ENCODE measurements at places on chromosomes 11 and 22.

- peak; percentile 42 for DNase-seq
Observed at GRCh38 chr11:116294630-116295029, 478.2 kb downstream of the BUD13 start.

GRCh38 chr11:13134886-13135285 lies 125.8 kb downstream of the RASSF10 start:
- no peak for DNase-seq

- no peak for DNase-seq
Observed at GRCh38 chr11:113148652-113149051, 165.7 kb upstream of the TTC12 start.

GRCh38 chr11:124611064-124611463 lies at the start of gene PANX3:
TSS of gene PANX3 (plus strand) at chr11:124611428. CDS start at chr11:124611557, 129 bp downstream.
- DNase-seq: no peak

DNA sequence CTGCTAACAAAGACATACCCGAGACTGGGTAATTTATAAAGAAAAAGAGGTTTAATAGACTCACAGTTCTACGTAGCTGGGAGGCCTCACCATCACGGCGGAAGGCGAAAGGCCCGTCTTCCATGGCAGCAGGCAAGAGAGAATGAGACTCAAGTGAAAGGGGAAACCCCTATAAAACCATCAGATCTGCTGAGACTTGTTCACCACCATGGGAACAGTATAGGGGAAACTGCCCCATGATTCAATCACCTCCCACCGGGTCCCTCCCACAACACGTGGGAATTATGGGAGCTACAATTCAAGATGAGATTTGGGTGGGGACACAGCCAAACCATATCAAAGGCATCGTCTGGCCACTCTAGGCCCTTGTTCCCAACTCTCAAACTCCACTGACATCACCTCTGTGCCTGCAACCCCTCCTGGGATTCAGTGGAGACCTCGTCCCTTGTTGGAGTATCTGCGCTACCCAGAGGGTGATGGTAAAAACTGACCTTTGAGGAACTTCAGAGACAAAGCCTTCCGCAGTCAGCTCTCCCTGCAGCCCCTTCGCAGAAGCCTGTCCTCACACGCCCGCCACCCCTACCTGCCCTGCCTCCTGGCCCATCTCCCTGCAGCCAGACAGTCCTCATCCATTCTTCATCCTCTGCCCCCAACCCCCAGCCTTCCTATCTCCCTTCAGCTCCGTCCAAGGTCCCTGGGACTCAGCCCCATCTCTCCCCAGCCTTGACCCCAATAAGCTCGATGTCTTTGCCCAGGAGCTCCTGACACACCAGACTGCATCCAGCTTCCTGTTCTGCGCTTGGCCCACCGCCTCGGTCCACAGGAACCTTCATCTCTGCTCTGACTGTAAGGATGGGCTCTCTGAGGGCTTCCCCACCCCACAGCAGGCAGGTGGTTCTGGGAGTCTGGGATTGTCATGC lies 15.8 kb downstream of the CCND1 start:
- DNase-seq: no peak

- DNase-seq: no peak
Observed at GRCh38 chr22:43167001-43167589, 15.7 kb downstream of the TSPO start.

DNA sequence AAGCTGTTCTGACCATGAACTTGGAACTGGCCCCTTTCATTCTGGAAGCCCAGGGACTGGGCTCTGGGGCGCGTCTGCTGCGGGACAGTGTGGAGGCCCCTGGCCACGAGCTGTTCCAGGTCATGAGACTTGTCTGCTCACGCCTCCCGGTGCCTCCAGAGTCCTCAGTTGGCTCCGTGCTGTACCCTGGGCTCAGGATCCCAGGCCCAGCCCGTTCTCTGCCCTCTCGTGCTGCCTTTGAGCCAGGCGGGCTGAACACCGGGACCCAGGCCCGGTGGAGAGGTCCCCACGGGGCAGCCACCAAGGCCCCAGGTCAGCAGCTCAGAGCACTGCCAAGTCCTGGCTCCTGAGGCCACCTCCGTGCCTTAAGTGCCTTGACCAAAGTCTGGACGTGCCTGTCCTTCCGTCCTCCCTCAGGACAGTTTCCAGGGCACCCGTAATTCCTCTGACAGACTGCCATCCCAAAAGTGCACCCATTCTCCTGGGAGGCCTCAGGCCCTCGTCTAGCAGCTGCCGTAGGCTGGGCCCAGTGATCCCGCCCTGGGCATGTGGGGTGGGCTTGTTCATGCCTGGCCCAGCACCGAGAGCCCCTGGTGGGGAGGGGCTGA lies 36.3 kb upstream of the PPARA start:
- DNase-seq: no peak

GRCh38 chr11:135006800-135007199 lies 594.8 kb upstream of the B3GAT1 start:
- DNase-seq: no peak

DNA sequence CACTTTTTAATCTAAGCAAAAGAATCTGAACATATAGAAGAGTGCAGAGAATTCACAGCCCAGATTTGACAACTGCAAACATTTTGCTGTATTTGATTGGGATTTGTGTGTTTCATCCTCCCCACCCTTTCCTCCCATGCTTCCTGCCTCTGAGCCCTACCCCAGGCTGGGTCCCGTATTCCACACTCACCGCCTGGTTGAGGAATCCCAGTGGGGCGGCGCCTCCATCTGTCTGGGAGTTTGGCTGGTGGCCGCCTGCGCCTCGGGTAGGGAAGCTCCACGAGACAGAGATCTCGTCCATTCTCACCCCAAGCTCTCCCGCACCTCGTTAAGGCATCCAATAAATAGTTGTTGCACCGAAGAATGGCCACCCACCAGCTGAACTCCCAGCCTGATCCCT lies 105.9 kb upstream of the SLC22A12 start:
- no peak for DNase-seq

DNA sequence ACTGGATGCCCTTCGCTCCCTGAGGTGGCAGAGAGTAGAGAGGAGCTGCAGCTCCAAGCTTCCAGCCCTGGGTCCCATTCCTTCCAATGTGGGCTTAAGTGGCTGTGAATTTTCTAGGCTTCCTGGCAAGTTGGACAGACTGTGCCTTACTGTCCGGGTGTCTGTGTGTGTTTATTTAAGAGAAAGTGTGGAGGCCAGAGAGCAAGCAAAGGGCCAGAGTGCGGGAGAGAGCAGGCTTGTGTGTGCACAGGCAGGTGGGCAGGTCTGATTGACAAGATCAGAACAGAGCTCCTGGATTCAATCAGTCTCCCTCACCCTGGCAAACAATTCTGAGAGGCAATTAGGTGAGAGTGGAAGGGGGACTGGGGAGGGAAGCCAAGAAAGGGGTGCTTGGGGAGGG lies 347.0 kb downstream of the CADM1 start:
- no peak for DNase-seq

- DNase-seq: no peak
Observed at GRCh38 chr11:20790622-20791021, 121.2 kb downstream of the NELL1 start.

DNA sequence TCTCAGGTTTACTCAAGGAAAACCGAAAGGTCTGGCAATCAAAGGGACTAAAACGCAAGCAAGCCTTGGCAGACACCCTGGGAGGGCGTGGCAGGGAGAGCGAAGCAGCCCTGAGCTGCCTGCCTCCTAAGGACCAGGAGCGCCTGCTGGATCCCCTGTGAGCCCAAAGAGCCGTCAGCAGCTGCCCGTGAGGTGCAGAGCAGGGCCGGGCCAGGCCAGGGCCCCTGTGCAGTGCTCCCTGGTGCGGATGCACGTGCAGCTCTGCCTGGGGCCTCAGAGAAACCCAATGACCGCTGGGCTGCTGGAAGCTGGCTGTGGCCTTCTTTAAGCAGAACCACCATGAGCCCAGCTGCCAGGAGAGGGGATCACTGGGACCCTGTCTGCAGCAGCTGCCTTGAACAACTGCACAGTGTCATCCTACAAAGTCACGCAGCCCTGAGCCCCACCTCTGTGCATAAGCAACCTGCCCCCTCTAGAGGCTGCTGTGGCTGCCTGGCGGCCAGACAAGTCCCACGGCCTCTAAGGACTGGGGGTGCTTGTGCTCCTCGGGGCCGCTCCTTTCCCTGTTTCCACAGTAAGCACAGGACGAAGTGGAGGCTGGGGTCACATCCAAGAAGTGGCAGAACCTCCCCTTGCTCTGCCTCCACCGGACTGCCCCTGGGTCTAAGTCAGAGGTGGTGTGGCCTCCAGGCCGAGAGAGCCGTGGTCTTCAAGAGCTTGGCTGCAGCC lies 29.1 kb upstream of the COMT start:
- DNase-seq: no peak

DNA sequence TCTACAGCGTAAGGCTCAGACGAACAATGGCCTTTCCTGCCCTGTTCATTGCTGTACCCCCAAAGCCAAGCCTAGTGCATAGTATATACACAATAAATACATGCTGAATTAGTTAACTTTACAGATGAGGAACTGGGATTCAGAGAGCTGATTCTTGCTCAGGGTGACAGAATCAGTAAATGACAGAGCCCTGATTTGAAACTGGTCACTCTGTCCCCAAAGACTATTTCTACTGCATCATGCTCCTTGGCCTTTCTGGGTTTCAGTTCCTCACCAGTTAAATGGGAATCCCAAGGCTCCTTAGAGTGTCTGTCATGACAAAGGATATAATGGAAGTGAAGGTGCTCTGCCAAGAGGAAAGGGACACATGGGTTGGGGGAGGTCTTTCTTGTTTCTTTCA lies 50.5 kb upstream of the TSKU start:
- DNase-seq: no peak

GRCh38 chr11:45805305-45806071 lies 539 bp downstream of the SLC35C1 start:
- DNase-seq: no peak

DNA sequence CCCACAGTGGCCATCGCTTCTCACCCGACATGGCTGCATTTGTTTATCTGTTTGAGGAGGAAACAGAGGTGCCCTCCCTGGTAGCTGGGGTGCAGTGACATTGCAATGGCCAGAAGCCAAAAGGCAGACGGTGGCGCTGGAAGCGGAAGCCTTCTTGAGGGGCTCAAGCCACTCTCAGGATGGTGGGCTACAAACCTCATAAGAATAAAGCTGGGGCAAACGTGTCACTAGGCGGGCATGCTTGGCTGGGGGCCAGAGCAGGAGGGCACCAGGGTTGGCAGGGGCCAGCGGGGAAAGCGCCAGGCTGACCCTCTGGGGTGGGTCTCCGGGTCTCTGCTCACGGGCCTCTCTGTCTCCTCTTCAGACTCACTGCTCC lies 12.6 kb downstream of the TNNT3 start:
- no peak for DNase-seq

GRCh38 chr11:117871784-117872183 lies 4.7 kb downstream of the FXYD6 start:
- no peak for DNase-seq

DNA sequence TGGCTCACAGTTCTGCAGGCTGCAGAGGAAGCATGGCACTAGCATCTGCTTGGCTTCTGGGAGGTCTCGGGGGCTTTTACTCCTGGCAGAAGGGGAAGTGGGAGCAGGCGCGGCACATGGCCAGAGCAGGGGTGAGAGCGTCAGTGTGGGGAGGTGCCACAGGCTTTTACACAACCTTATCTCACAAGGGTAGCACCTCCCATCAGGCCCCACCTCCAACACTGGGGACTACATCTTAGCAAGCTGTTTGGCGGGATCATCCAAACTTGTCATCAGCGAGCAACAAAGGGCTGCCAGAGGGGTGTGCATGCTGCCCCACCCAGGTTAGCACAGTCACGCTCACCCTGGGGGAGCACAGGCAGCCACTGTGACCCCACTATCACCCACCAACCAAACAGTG lies 18.9 kb upstream of the YPEL1 start:
- no peak for DNase-seq
